NCI-H1417 (cell line): ENCODE measurements at places on chromosomes 3 and 15.

GRCh38 chr3:194204042-194204987, 68.4 kb downstream of the HES1 start:
- peak; percentile 84 for DNase-seq

DNA sequence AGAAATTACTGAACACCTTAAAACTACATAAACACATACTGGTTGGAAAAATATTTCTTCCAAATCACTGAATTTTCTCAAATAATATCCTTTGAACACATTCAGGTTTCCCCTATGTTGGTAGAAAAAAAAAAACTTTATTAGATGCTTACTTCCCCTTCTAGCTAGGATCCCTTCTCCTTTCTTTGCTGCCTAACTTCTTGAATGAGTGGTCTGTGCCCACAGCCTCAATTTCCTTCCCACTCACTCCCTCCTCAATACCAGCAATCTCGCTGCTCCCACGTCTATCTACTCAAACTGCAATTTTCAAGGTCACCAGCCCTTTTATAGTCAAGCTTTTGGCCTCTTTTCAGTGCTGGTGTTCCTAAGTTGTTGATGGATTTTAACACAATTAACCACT, 8.3 kb downstream of the CD200R1 start:
- no peak for DNase-seq

- DNase-seq = no peak
Measured at GRCh38 chr3:27076815-27077630, 292.2 kb downstream of the NEK10 start.

DNA sequence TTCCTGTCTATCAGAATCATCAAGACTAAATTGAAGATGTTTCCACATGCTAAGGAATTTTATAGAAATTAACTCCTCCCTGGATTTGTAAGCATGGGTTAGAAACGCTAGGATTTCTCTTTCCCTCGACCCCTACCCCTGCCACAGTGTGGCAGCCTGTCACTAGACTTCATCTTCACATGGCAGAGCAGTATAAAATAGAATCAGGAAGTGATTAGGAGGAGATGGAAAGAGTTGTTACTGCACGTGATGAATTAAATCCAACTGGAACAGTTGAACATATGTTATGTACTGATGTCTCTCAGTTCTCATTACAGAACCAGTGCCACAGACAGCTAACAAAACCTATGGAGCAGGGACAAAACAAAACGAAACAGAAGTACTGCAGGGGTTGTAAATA, 130.0 kb upstream of the BNIP2 start:
- DNase-seq = no peak

DNA sequence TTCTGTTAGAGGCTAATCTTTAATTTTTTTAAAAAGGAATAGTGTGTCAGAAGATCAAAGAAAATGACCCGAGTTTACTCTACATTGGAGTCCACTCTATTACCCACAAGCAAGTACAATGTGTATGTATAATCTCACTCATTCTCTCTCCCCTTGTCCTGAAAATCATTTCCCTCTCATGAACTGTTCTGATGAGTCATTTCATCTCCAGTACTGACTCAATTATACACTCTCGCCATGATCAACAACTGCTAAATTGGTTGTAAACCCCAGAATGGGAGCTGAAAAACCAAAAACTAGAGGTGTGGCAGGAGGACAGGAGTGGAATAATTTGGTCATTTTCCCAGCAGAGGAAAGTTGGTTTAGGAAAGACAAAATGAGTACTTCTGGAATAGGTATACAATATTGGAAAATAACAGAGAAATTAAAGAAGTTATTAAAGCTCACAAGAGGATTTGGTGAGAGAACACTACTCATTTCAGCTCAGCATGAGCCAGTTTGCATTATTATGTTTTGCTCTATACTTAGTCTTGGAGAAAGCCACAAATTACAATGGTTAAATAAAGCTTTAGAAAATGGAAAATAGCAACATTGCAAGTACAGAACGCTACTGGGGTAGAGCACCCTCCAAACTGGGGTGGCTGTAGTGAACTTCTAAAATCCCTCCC, 144.3 kb upstream of the PFN2 start:
- DNase-seq = no peak

- no peak for DNase-seq
Measured at GRCh38 chr3:194661946-194662345, 10.0 kb downstream of the LSG1 start.

GRCh38 chr3:41324156-41324475, 124.8 kb downstream of the CTNNB1 start:
- DNase-seq = no peak

DNA sequence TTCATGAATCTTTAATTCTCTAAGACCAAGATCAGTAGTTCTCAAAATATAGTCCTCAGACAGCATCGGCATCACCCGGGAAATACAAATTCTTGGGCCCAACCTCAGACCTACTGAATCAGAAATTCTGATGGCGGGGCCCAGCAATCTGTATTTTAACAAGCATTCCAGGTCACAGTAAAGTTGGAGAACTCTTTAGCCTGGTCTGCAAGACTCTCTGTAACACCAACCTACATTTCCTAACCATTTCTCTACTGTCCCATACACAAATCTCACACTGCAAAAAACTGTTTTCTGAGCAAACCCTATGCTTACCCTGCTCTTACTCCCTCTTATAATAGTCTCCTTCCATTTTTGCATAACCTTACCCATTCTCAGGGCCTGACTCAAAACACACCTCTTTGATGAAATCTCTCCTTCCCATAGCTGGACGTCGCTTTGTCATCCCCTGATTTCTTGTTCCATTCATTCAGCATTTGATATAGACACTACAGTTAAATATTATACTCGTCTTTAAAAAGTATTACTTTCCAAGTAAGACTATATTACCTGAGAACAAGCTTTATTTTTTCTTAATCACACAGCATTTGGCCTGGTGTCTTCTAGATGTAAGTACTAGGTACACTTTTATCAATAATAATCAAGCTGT, 83.3 kb upstream of the MYO5C start:
- DNase-seq = no peak

DNA sequence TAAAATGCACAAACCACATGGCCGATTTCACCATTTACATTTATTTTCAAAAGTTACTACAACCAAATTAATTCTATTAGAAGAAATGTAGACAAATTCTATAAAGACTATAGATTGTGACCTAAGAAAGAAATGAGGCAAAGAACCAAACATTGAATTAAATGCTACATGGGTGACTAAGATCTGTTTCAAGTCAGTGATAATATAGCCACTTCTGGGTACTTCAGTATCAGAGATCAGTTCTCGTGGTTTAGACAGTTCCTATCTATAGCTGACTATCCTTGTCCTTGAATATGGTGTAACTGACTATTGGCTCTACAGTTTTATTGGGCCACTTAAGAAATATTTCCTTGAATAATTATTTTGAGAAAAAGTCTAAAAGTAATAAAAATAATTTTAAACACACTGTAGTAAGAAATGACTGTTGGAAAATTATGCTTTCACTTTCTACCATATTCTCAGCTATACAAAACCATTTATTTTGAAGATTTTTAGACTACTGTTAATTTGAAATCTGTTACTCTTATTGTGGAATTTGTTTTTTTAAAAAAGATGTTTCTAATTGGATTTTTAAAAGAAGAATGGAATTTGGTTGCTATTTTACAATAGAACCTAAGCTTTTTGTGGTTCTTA, 14.1 kb downstream of the KCNMB3 start:
- DNase-seq = no peak

GRCh38 chr3:155889212-155889611, 18.8 kb downstream of the GMPS start:
- no peak for DNase-seq

GRCh38 chr3:45785605-45786150, 10.7 kb downstream of the SLC6A20 start:
- no peak for DNase-seq

DNA sequence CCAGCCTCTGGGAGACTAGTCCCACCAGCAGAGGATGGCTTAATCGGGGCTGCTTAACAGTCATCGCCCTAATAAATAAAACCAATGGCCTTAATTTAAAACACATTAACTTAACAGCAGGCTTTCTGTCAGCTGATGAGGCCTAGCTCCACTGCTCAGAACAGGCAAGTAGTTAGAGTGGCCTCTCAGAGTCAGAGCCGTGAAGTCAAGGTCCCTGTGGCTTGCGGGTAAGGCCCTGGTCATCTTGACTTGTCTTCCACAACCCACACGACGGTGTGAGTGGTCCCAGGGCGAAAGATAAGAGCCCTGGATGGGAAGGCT, 11.8 kb downstream of the XXYLT1 start:
- peak; percentile 72 for DNase-seq

DNA sequence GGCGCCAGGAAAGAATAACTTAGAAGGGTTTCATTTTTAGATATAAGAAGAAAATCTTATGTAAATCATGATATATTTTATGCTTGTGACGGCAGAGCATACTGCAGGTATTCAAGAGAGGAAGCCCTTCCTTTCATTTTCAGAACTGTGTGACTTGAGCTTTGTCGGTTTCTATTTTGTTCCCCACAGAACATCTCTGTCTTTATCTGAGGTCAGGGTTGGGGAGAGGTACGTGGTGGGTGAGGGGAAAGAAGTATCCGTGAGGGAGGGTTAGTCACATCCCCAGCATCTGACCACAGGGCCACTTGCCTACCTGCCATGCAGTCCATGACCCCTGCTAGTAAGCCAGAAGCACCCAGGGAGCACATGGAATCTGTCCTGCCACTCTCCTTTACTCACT, 126.5 kb downstream of the DGKG start:
- no peak for DNase-seq

DNA sequence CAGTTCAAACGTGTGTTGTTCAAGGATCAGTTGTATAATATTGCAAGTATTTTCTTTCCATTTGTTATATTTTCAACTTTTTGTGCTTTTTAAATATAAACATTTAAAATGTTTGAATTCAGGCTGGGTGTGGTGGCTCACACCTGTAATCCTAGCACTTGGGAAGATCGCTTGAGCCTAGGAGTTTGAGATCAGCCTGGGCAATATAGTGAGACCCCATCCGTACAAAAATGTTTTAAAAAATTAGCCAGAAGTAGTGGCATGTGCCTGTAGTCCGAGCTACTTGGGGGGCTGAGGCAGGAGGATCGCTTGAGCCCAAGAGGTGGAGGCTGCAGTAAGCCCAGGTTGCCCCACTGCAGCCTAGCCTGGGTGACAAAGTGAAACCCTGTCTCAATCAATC, 4.7 kb downstream of the ARL13B start:
- DNase-seq = no peak

DNA sequence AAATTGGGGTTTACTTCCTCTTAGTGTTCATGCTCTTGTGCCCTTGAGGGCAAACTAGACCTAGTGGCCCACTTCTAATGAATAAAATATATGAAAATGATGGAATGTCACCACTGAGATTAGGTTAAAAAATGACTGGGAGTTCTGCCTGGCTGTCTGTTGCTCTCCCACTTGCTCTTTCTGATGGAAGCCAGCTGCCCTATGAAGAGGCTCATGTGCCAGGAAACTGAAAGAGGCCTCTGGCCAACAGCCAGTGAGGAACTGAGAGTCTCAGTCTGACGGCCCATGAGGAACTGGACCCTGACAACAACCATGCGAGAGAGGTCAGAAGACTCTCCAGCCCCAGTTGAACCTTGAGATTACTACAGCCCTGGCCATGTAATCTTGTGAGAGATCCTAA, 107.1 kb upstream of the FHIT start:
- DNase-seq = no peak

- peak; percentile 10 for DNase-seq
Measured at GRCh38 chr15:32152574-32152973, 122.3 kb downstream of the CHRNA7 start.

DNA sequence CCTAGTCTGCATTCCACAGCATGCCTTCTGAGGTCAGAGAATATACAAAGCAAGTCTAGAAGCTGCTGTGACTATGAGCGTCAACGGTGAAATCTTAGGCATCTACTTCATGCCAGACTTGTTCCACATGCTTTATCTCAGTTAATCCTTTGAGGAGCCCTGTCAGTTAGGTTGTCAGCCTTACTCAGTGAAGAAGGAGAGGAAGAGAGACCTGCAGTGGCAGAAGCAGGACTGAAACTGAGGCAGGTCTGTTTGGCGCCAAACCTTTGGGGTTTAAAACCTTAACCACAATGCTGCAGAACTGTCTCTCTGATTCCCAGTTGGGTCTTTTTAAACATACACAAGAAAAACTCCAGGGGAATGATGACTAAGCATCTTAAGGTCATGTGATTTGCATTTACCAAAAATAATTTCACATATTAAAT, 139.0 kb upstream of the LIPC start:
- no peak for DNase-seq

GRCh38 chr3:117136003-117136402, 426.4 kb downstream of the TUSC7 start:
- DNase-seq = no peak

DNA sequence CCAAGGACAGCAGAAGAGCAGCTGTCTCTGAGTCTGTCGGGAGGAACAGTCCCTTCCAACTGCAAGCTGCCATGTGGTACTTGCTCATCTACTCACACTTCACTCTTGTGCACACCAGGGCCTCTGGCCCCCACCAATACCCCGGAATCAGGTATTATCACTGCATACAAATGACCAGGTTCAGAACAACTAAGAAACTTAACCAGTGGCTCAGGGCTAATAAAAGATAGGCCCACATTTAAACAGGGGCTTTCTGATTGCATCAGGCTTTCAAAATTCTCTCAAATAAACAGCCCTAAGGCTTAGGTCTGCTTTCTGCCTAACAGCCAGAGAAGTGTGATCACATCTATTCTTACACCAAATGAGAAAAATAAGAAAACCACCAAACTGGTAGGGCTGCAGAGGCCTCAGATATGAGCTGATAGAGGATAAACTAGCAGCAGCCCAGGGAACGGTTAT, 20.7 kb downstream of the CCDC12 start:
- no peak for DNase-seq

GRCh38 chr3:188000361-188000861, 153.5 kb upstream of the LPP start:
- peak; percentile 50 for DNase-seq

DNA sequence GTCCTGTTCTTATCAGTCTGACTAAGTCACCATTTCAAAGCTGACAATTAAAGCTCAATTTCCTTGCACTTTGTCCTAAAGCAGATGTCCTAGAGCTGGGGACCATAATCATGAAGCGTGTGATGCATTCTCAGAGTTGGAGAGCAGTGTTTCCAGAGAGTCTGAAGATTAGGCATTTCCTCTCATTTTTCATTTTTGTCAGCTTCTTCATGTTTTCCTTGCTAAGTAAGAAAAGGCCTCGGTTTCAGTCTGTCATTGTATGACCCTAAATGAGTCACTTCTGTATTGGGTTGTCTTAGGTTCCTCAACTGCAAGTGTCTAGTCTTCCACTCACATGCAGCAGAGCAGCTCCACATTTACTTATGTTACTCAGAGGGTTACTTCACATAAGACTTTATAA, 257.2 kb upstream of the TPRG1 start:
- DNase-seq = no peak

GRCh38 chr15:39887832-39888231, 32.2 kb downstream of the GPR176 start:
- no peak for DNase-seq

DNA sequence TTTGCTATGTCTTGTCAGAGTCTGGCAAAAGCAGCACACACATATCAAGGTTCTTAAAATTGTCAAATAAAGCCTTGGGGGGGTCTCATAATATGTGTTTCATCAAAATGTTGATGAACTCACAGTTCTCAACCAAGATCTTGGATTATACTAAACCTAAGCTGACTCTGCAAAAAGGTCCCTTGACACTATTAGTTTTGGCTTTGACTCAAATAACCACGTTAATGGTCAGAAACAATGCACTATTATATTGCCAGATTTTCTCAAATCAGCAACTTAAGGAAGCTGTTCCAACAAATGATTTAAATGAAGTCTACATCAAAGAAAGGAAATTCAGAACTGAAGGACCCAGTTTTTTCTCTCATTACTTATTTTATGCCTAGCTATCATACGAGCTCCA, 1063.9 kb downstream of the ROBO1 start:
- DNase-seq = no peak
